ENCODE measurements at places on chromosomes 1 and 21.

GRCh38 chr1:227424953-227425352 lies 106.7 kb upstream of the CDC42BPA start:
- DNase-seq, result peak; percentile 5

GRCh38 chr1:183323849-183324683 lies 94.1 kb downstream of the NMNAT2 start:
- DNase-seq, result no peak

GRCh38 chr1:23889074-23889473 lies 21.0 kb upstream of the FUCA1 start:
- no peak for DNase-seq

- DNase-seq, result no peak
Measured at GRCh38 chr1:67766141-67766978, 66.9 kb downstream of the GNG12 start.

DNA sequence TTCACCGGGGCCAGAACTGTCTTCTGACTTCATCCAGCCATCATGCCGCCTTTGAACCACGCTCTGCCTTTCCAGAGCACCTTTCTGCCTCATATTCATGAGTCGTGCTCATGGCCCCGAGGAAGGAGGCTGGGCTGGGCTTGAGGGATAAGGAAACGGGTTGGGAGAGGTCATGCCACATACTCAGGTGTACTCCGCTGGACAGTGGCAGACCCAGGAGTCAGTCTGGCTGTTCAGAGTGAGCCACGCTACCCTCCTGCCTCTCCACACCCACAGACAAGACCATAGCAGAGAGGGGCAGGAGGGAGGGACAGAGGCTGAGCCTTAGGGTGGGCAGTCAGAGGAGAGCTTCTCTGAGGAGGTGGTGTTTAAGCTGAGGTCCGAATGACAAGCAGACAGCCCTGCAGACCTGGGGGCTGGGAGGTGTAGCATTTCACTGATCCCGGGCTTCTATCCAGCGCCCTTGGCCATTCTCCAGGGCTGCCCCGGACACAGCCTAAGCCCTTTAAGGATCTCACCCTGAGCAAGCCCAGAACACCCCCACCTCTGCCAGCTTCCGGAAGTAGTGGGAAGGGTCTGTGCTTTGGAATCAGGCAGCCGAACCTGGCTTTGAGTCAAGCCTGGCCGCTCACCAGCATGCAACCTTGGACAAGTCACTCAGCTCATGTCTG lies 102.3 kb downstream of the LACTBL1 start:
- DNase-seq, result peak; percentile 6

GRCh38 chr1:97827887-97828286 lies 92.9 kb downstream of the DPYD start:
- no peak for DNase-seq

- no peak for DNase-seq
Measured at GRCh38 chr1:61081144-61081685, 1.1 kb upstream of the NFIA start.

GRCh38 chr1:43994794-43995790 lies 3.7 kb downstream of the CCDC24 start:
- DNase-seq, result peak; percentile 16

GRCh38 chr1:46747683-46748288 lies 28.9 kb upstream of the EFCAB14 start:
- DNase-seq, result peak; percentile 85

DNA sequence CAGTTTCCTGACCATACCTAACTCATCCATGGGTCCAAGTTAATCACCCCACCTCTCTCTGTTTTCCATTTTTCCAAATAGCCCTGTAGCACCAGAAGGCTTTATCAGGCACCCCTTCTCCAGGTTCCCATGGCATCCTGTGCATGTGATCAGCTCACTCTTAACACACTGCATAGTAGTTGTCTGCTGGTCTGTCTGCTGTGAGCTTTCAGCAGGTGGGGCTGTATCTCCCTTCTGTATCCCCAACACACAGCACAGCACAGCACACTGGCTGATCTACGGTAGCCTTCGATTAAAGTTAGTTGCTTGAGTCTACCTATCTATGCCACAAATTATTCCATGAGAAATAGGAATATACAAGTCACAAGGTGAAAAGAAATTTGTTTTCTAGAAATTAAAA lies 54.3 kb upstream of the C1orf198 start:
- no peak for DNase-seq

DNA sequence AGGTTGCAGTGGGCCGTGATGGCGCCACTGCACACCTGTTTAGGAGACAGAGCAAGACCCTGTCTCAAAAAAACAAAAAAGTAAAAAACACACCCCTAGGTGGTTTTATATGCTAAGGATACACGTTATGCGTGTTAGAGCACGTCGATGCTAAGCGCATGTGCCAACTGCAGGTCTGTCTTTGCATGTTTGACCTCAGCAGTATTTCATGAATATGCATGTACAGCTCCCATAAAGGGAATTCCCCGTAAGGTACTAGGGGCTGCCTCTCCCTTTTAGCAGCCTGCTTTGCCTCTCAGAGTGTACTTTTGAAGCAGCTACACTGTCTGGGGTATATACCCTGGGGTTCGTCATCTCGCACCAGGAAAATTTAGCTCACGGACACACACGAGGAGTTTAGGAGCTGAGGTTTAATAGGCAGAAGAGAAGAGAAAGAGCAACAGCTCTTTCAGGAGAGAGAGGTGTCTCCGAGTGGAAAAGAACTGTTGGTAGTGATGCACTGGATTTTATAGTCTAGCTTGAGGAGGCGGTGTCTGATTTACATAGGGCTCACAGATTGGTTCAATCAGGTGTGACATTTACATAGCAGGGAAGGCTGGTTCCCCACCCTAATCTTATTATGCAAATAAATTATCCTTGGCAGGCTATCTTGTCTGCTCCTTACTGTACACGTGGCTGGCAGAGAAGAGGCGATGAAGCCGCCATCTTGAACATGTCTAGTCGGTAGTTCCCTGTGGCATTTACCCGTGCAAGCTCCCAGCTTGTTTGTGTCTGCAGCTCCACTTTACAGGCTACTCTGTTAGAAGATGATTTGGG lies 4.2 kb upstream of the OTUD3 start:
- DNase-seq, result no peak

GRCh38 chr21:46206163-46207005 lies 22.1 kb upstream of the SPATC1L start:
- DNase-seq, result no peak

DNA sequence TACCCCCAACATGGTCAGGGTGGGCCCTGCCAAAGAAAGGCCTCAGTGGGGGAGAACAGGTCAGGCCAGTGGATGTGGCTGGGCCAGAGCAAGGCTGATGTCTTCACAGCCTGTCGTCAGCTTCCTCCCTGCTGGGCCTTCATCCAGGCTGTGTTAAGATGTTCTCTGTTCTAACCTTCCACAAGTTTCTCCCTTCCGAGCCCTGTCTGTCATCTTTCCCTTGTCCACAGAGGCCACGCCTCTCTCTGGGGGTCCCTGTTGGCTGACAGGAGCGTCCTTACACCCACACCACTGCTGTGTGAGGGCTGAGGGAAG lies 36.2 kb downstream of the SIM2 start:
- no peak for DNase-seq

- no peak for DNase-seq
Measured at GRCh38 chr1:155833665-155834295, 23.2 kb downstream of the GON4L start.

GRCh38 chr1:18917071-18917799 lies 14.9 kb upstream of the ALDH4A1 start:
- DNase-seq, result no peak

GRCh38 chr1:49448200-49448599 lies 575.6 kb downstream of the AGBL4 start:
- no peak for DNase-seq

- no peak for DNase-seq
Measured at GRCh38 chr1:41894808-41895483, 23.8 kb downstream of the HIVEP3 start.

GRCh38 chr1:115311474-115311989 lies 26.5 kb downstream of the NGF start:
- DNase-seq, result no peak

DNA sequence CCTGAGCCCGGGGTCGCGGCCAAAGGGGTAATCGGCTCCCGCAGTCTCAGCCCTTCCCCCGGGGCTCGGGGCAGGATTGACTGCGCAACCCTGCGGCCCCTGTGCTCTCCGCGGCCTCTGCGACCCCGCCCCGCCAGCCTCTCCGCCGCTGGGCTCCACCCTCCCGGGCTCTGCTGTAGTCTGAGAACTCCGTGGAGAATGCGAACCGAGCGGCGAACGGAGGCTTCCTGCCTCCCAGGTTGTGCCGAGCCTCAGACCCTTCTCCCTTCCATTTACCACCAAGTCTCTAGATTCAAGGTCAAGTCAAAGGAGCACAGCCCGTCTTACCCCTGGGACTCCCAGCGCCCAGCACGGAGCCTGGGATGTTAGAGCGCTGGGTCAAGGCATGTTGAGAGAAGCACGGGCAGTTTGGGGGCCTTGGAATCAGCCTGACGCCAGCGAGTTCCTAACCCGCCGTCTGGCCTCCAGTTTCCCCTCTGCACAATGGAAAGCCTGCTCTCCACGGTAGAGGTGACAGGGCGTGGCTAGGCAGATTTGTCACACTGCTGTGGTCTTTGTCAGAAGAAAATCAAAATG lies 3.0 kb downstream of the ATP2B4 start:
- peak; percentile 22 for DNase-seq

GRCh38 chr21:38660333-38661196 lies 145.2 kb upstream of the ETS2 start:
- no peak for DNase-seq

All from DMS153 (cell line).